ENCODE measurements at places on chromosomes 11 and 22.

DNA sequence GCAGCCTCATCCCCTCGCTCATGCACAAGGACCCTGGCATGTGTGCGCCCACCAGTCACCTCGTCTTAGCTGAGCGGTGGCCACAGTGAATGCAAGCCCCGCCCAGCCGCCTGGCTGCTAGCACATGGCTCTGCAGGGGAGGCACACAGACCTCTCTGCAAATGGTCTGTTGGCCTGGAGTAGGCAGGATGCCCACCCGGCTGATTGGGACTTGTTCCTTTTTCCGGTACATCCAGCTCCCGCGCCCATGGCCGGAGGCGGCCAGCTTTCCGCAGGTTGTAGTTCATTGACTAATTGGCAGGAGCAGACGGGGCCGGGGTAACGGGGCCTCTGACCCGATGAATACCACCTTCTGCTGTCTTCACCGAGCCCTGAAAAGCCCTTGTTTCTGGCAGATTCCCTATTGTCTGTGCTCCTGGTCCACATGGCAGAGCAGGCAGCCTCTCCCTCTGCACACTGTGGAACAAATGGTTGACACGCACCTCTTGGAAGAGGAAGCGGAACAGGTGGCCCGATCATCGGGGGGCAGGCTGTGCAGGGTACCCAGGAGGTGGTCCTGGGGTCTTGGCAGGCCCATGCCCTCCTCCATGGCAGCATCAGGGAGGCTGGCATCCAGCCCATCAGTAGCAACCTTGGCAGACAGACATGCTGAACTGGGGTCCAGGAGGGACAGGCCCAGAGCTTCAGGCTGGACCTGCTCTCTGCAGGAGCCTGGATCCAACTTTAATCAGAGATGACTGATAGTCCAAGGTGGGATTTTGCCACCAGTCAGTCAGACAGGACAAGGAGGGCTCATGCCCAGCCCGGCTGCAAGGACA lies 1512.0 kb downstream of the BRD1 start:
- DNase-seq, result no peak

GRCh38 chr22:22866381-22867111 lies 21.1 kb upstream of the IGLL5 start:
- DNase-seq, result no peak

DNA sequence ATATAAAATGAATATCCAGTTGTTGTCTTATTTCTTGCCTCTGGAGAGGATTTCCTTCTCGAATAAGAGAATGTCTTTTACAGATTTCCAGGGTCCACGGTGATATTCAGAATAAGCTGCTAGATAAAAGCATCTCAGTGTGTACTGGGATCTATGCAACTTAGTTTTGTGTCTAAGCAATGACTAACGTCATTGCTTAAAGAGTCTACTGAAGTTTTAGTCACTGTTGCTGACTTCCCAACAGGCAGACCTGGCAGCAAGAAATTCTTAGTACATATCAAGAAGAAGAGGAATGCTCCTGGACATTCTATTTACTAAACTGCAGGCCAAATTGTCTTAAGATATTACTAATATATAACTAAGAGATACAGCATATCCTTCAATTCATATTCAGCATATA lies 70.3 kb downstream of the SOX6 start:
- DNase-seq, result no peak

DNA sequence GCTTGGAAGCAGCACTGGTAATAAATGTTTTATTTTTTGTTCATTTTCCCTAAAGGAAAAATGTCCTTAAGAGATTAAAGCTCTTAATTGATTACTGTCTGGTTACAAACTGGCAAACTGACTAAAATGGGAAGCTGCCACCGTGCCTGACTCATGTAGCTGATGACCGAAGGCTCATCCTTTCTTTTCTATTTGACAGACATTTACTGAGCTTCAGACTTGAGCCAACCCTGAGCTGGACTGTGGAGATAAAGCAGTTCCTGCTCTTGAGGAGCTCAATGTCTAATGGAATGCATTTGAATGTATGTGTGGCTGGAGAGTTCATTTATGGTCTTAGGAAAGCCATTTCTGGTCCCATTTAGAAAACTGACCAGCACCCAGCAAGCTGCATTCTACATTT lies 91.3 kb downstream of the RNF169 start:
- no peak for DNase-seq

GRCh38 chr11:113313601-113314000 lies 782 bp upstream of the TTC12 start:
- DNase-seq, result no peak

- DNase-seq, result no peak
Observed at GRCh38 chr11:47147250-47147649, 29.4 kb downstream of the ARFGAP2 start.

DNA sequence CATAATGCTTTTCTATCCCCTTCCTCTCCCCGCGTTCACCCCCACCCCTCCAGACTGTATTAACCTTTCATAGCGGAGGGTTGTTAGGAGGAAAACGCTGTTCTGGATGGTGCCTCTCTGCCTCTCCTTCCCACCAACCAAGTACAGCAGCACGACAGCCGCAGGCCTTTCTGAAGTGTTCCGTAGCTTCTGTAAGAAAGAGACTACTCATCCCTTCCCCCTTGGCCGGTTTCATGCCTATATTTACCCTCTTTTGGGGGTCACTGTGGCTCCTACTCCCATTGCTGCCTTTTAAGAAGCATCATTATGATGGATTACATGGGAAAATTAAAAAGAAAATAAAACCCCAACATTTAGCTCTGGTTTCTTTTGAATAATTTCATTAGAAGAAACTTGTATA lies 46.5 kb downstream of the ZBTB16 start:
- DNase-seq, result no peak

- no peak for DNase-seq
Observed at GRCh38 chr22:43390872-43391271, 20.9 kb upstream of the MPPED1 start.

DNA sequence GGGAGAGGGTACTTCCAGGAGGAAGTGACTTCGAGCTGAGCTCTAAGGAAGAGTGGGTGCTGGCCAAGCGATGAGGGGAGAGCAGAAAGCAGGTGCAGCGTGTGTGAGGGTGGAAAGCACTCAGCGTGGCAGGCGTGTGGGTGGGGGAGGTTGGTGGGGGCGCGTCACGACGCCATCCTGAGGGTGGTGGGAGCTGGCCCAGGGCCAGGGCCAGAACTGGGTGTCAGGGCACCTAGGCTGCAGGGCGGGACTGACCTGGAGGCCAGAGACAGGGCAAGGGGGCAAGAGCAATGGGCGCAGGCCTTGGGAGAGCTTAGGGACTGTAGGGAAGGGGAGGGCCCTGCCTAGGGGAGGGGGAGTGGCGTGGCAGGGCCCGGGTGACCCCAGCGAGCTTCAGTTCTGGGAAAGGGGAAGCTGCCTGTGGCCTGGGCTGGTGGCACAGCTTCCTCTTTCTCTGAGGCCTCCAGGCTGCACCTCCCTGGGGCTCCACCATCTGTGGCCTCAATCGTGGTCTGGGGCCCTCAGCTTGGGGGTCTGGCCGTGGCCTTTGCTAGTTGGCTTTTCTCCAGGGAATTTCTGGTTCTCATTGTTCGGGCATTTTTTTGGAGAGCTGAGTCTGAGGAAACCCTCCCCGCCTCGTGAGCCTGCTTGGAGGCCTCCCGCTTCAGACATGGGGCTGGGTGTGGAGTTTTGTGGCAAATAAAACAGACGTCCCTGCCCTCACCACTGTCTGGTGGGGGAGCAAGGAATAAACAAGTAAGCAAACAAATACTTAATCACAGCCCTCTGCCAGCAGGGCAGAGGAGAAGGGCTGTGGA lies 8.9 kb downstream of the RELT start:
- DNase-seq, result peak; percentile 40

GRCh38 chr11:17298302-17298701 lies 21.8 kb downstream of the NUCB2 start:
- DNase-seq, result no peak

GRCh38 chr11:86440305-86440716 lies 65.6 kb downstream of the CCDC81 start:
- no peak for DNase-seq

DNA sequence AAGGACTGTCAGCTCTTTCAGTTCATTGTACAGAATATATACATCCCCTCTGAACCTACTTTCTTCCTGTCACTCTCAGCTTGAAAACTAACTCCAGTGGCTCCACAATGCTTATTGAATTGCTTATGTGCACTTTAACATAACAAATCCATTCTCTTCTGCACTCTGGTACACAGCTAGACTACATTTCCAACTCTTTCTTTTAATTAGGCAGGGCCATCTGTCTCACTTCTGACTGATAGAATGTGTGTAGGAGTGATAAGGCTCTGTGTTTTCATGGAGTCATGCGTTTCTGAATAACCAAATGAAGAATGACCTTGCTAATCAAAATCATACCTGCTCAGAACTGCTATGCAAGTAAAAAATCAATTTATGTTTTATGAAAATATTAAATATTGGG lies 278.5 kb upstream of the CCDC179 start:
- no peak for DNase-seq

DNA sequence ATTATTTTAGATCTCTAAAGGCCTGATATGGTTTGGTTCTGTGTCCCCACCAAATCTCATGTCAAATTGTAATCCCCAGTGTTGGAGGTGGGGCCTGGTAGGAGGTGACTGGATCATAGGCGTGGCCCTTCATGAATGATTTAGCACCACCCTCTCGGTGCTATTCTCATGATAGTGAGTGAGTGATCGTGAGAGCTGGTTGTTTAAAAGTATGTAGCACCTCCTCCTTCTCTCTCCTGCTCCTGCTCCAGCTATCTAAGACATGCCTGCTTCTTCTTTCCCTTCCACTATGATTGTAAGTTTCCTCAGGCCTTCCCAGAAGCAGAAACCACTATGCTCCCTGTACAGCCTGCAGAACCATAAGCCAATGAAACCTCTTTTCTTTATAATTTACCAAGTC lies 114.1 kb downstream of the SERGEF start:
- no peak for DNase-seq

GRCh38 chr11:20547411-20547810 lies 52.0 kb upstream of the SLC6A5 start:
- no peak for DNase-seq

- no peak for DNase-seq
Observed at GRCh38 chr11:27414644-27415043, 51.6 kb upstream of the CCDC34 start.

DNA sequence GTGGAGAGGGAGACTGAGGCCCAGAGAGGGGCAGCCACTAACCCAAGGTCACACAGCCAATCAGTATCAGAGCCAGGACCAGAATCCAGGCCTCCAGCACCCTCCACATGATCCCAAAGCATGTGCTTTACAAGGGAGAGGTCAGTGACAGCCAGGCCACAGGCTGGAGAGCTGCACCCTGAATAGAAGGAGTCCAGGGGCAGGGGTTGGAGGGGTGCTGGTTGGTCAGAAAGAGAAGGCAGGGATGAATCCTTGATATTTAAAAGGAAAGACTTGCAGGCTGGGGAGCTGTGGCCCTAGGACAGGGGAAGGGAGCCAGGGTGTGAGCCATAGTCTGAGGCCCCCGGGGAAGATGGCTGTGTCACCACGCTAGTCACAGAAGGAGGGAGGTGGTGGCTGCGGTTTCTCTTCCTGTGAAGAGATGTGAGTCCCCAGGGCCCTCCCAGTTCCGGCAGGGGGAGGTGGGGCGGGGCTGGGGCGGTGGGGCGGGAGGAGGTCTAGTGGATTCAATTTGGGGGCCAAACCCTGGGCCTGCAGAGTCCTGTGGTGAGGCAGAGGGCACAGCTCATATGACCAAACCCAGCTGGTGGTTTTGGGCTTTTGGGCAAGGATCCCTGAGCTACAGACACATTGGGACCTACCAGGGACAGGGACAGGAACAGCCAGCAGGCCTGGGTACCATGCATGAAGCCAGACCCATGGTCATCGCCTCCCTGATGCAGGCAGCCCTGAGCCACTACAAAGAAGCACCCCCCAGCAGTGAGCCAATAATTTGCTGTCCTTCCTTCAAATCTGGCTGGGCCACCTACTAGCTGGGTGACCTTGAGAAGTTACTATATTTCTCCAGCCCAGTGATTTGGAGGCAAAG lies 14.0 kb downstream of the RAC2 start:
- peak; percentile 94 for DNase-seq

DNA sequence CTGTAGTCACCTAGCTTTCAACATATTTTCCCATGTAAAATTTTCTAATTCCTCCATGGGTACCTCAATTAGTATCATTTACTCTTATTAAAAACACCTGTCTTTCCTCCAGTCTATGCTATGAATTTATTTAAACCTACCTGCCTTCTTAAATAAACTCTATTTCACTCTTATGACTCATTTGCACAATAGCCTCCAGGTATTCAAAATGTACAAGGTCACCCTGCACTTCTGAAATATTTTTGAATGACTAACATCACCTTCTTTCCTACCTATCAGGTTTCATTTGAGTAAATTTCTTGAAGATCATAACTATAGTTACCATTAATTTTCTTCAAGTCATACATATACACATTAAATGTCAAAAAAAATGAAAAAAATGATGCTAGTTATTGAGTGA lies 939.7 kb downstream of the DLG2 start:
- no peak for DNase-seq

- DNase-seq, result no peak
Observed at GRCh38 chr11:5591613-5592012, 4.8 kb upstream of the TRIM6 start.

DNA sequence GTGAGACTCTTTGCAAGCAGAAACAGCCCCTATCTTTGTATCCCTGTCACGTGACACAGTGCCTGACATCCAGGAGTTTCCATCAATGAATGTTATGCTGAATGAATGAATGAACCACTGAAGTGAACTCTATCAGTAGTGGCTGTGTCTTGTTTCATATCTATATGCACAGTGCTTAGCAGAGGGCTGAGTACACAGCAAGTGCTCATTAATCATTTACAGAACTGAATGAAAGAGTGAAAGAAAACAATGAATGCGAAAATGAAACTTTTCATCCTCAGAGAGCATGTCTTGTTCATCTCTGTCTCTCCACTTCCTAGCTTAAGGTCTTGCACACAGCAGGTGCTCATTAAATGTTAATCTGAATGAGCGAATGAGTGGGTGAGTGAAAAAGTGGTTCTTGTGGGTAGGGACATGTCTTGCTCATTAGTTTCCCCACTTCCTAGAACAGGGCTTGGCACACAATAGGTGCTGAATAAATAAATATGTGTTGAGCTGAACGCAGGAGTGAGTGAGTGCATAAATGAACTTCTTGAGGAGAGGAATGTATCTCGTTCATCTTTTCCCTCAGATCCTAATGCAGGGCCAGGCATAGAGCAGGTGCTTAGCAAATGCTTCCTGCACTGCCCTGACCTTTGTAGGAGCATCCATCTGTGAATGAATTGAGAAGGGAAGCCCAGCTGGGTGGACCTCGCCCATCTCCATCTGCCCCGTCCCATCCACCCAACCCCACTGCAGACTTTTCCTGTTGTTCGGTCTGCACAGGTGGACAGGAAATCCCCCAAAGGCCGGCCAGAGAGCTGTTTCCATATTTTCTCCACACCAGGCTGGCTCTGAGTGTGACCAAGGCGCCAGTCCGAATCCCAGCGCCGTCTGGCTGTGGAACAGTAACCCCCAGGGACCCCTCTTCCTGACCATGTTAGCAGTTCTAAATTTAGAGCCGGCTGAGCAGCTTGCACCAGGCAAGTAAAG lies 113.4 kb upstream of the CRYBB3 start:
- DNase-seq, result no peak

All from DND-41 (cell line).